ENCODE measurements at places on chromosomes 2 and 18.

DNA sequence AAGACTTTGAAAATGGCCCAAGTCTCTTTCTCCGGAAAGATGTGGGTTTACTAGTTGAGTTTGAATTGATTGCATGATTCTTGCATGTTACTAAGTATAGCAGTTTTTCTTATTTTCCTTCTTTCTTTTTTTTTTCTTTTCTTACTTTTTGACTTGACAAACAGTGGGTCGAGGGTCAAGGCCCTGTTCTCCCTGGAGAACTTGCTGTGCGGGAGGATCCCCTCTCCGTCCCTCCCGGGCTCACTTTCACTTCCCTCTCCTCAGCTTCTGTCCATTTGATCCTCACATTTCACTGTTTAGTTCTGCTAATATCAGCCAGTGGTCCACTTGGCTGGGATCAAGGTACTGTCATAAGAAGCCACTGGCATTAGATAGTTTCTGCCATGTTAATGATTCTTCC is 767.4 kb downstream of the TDRD15 start:
- DNase-seq: no peak

DNA sequence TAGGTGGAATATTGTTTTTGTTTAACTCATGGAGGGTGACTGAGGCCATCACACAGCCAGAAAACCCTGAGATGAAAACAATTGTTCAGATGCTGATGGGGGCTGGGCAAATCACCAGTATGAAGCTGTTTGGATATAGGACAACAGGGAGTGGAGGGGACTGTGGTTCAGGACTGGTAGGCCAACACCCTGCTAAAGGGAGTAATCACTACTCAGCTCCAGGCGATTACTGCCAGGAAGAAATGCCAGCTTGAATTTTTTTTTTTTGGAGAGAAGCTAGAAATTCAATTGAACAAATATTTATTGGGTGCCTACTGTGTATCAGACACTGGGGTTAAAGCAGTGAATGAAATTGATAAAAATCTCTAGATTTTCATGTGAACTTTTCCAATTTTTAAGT is 37.4 kb downstream of the TNP1 start:
- no peak for DNase-seq

DNA sequence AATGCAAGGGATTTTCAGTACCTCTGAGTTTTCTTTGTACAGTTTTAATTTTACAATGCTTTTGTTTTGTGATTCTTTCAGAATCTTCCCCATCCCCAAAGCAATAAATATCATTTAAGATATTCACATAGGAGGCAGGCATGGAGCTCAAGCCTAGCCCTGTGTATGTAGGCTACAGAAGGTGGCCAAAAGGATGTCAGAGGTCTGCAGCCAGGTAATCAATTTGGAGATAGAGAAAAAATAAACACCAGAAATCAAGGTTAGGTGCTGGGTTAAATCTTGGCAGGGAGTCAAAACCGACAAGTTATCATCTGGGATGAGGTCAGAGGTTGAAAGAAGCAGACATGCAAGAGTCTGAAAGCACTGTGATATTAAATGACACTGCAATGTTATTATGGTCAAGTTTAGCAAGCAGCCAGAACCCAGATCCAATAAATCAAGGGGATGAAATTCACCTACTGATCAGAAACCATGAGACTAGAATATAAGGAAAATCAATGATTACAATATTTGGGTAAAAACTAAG is 45.1 kb upstream of the LRP1B start:
- DNase-seq: no peak

DNA sequence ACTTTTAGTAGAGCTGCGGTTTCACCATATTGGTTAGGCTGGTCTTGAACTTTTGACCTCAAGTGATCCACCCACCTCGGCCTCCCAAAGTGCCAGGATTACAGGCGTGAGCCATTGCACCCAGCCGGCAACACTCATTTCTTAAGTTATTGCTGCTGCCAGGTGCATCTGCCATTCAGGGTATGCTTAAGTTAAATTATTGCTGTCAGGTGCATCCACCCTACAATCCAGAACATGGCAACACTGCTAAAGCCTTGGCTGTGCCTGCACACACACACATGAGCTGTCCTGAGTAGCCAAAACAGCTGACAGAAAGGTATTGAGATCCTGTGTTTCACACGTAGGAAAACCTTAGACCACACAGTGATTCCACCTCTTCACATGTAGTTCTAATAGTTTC is 148.2 kb downstream of the FAM161A start:
- peak; percentile 66 for DNase-seq

DNA sequence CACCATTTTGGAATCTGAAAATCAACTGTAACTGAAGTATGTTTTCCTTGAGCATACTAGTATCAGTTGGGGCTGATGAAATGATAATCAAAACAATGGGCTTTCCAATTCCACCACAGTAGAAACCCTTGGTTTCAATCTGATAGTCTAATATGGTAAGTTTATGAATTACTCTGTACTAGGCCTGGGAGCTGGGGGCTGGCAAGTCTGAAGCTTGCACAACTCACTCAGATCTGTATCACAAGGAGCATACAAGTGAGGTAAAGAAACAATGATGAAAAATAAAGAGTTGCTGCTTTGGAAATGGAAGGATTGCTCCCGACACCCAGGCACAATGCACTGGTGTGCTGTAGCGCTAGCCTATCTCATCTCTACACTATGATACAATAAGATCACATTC is 19.4 kb downstream of the ZEB2 start:
- DNase-seq: no peak

- peak; percentile 21 for DNase-seq
These were observed 45.1 kb downstream of the DPYSL5 start for GRCh38 chr2:26892922-26893524.

- DNase-seq: no peak
These were observed 100.9 kb downstream of the IRS1 start for GRCh38 chr2:226698671-226699070.

DNA sequence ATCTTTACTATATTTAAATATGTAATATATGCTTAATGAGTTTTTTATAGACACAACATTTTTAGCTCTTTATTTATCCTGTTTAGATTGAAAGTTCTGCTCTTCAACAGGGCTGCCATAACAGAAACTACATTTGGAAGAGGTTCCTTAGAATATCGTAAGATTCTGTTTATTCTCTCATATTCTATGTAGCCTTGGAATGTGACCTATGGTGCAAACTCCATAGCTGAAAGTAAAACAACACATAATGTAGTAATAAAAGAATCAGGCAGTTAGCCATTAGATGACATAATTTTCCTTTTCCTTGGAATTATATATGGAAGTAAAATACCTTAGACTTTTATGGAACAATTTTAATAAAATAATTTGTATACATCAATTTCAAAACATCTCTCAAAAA is 91.3 kb downstream of the ZNF804A start:
- no peak for DNase-seq

DNA sequence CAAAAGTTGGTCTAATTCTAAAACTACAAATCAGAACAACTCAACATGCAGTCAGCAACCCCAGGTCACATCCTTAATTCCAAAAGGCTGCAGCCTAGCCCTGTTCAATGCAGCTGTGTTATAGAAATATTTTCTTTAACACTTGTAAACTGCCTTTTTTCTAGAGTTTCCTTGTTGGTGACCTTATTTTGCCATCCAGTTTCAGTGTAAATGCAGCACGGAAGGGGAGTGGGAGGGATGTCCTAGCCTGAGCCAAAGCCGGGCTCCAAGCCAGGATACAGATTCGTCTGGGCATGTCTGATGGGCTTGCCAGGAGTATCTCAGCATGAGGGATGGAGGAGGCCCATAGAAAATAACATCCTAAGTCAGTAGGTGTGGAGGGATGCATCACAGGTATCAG is 17.7 kb upstream of the SP3 start:
- DNase-seq: no peak

- DNase-seq: no peak
These were observed 500.4 kb downstream of the SLC4A3 start for GRCh38 chr2:220127876-220128275.

DNA sequence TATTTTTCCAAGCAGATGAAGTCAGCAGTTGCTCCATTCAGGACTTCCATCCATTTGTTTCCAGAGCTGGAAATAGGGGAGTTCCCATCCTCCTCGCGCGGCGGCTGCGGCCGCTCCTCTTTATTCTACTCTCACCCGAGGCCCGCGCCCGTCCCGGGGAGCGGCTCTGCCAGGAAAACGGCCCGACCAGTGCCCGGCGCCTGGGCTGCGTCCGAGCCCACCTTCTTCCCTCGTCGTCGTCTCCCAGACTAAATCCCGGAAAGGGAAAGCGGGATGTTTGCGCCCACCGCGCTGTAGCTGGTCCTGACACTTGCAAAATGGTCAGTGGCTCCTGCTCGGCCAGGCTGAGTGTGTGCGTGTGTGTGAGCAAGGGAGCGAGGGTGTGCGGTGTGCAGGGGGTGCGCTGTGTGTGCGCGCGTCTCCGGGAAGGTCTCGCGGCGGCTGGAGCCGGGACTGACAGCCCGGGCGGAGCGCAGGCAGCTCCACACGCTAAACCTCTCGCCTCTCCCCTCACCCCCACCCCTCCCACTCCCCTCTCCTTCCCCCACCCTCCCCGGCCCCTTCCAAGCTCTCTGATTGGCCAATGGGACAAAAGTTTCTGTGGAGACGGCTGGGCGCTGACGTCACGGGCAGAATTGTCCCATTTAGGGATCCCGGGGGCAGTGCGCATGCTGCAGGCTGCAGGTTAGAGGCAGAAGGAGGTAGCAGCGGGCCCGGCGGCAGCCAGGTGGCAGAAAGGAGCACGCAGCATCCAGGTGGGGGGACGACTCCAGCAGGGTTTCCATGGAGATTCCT is at the start of gene NOL4:
TSS of gene NOL4 (minus strand) at position 491 of the 795 bp plus-strand sequence. CDS start 1,660 bp downstream, outside the sequence.
- peak; percentile 44 for DNase-seq

DNA sequence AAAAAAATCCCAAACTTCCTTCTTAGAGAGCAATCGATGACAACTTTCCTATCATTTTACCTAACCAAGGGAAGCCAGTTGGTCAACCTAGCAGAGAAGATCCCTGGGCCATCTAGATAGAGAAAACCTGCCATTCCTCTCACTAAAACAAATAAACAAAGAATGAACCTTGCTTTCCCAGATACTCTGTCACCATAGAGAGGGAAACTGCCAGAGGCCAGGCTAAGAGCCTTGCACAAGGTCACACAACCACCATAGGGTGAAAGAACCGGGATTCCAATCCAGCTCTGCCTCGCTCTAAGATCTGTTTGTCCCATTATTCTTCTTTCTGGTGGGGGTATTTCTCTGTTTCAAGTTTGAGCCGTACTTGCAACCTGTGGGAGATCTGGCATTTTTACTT is 154.6 kb downstream of the CYRIA start:
- DNase-seq: no peak

DNA sequence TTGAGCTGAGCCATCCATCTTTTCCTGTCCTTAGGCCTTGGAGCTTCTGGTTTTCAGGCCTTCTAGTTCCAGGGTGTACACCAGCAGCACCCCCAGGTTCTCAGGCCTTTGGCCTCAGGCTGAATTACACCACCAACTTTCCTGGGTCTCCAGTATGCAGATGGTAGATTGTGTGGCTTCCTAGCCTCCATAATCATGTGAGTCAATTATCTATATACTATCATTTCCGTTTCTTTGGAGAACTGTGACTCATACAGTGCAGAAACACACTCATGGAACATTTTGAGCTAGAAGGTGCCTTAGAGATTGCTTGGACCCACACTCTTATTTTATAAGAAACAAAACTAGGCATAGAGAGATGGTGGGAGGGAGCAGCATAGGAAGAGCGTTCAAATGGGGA is 167.4 kb downstream of the NCK2 start:
- DNase-seq: no peak

Measured in NCI-H187 treated with DMSO at 0.1 percent for 48 hours (cell line).